Fibroblast of skin of back (primary cell): ENCODE measurements at places on chromosomes 5 and 9.
A peak's percentile ranks its signal among the peaks of the same experiment; 100 is the strongest.

- DNase-seq = no peak
Observed at GRCh38 chr5:160009591-160009989, 651 bp downstream of the TTC1 start.

- no peak for DNase-seq
Observed at GRCh38 chr9:114034196-114034595, 43.9 kb downstream of the AMBP start.

- no peak for DNase-seq
Observed at GRCh38 chr9:75591972-75592371, 298.5 kb upstream of the PCSK5 start.

DNA sequence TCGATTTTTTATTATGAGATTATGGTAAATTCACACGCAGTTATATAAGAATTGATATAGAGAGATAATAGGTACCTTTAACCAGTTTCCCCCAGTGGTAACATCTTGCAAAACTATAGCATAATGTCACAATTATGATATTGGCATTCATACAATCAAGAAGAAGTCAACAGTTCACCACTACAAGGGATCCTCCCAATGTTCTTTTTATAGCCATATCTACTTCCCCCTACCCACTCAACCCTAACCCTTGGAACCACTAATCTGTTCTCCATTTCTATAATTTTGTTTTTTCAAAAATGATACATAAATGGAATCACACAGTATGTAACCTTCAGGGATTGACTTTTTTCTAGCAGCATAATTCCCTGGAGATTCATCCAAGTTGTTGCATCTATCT lies 9.8 kb downstream of the ACTL7B start:
- no peak for DNase-seq

DNA sequence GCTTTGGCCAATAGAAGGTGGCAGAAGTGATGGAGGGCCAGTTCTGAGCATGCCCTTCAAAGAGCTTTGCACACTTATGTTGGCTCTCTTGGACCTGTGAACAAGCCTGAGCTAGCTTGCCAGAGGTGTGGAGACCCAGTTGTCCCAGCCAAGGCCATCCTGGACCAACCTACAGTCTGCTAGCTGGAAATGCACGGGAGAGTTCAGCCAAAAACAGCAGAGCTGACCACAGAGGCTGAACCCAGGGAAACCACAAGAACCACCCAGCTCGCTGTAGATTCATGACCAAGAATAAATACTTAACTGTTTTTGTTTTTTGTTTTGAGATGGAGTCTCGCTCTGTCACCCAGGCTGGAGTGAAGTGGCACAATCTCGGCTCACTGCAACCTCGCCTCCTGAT lies 65.4 kb upstream of the HAND1 start:
- no peak for DNase-seq

GRCh38 chr9:90846770-90847419 lies 45.3 kb downstream of the SYK start:
- no peak for DNase-seq

DNA sequence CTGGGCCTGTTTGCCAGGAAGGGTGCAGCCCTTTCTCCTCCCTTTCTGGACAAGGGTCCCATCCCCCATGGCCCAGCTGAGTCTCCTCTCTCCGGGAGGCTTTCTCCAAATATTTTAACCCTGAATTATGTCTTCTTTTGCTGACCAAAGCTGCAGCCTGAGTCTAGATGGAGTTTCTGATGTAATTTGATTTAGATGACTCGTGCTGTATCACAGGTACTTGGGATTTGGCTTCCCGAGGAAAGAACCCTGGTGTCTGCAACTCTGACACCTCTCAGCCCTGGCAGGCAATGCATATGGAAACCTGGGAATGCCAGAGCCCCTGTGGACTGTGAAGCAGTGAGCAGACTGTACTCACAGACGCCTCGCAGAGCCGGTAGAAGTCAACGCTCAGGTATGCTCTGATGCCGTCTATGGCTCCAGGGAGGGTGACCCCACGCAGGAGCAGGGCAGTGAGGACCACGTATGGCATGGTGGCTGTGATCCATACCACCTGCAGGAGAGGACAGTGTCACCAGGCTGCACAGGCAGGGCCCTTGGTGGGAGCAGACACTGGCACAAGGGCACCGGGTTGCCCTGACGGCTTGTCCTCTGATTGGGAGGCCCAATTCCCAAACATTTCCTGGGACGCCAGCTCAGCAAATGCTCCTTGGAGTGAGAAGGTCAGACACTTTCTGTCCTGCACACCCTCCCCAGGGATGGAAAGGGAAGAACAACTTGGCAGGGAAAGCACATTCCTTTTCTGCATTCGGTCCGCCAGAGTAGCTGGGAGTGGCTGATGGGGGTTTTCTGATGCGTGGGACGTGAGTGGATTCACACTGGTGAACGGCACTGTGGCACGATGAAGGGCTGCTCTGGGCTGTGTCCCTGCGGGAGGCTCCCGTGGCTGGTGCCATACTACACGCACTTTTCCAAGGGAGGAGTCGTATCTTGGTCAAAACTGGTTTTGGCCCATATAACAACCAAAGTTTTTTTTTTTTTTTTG lies 24.7 kb downstream of the SLC6A3 start:
- no peak for DNase-seq

DNA sequence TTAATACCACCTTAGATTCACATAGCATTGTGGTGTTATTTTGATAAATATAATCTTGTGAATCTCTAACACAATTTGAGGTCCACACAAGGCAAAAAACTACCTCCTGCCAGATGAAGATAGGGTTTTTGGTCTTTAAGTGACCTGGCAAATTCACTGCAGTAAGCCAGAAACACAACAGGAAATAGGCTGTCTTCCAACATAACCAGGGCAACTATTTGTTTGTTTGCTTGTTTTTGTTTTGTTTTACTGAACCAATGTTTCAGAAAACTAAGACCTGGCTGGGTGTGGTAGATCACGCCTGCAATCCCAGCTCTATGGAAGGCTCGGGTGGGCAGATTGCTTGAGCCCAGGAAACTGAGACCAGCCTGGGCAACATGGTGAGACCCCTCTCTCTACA lies 95.5 kb downstream of the USP20 start:
- DNase-seq = no peak

- DNase-seq = no peak
Observed at GRCh38 chr9:79651251-79651795, 79.6 kb downstream of the TLE4 start.

- DNase-seq = peak; percentile 81
Observed at GRCh38 chr5:9544502-9545135, 1.3 kb downstream of the SEMA5A start.
